ENCODE measurements at places on chromosomes 4 and X. TPM values are rescaled to one million over a fixed set of nuclear protein-coding genes. Genes with fewer than 3 reads are reported as not detected.

The COL25A1 gene
- 1.1 TPM for total RNA-seq

The MUC7 gene
- total RNA-seq = not detected

The HAND2 gene
- 1.1 TPM for total RNA-seq

The S100G gene
- not detected for total RNA-seq

The CCSER1 gene
- total RNA-seq = 7.0 TPM

The SLC26A1 gene
- total RNA-seq = not detected

The ASMT gene
- 0.97 TPM for total RNA-seq

The COX7B2 gene
- not detected for total RNA-seq

Data from posterior vena cava (tissue), 2 donors.